Activated T-cell treated with anti-CD3 and anti-CD28 coated beads, Interleukin-2, amount 50 U/mL, for 1 hour (primary cell): ENCODE measurements at places on chromosomes 11 and 22.

- DNase-seq: no peak
These were observed 119.1 kb upstream of the CHORDC1 start for GRCh38 chr11:90341986-90342385.

GRCh38 chr11:10930224-10930971, 72.5 kb upstream of the ZBED5 start:
- DNase-seq: no peak

DNA sequence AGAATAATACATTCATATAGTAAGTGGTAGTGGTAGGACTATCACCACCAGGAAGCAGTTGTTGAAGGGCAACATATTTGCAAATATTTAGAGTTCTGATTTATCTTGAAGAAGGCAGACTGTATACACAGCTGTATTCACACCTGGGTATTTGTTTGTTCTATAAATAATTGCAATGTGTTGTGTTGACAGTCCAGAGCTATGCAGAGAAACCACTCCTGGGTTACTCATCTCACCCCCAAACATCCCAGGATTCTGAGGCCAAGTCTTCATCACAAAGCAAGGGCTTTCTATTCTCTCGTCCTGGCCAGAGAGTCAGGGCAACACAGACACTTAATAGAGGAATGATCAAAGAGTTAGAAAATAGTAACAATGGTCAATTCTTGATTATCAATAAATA, 102.1 kb upstream of the FAT3 start:
- no peak for DNase-seq

GRCh38 chr22:17281026-17281425, 61.8 kb upstream of the ADA2 start:
- DNase-seq: no peak

GRCh38 chr22:39239561-39240423, 5.0 kb downstream of the PDGFB start:
- peak; percentile 40 for DNase-seq

DNA sequence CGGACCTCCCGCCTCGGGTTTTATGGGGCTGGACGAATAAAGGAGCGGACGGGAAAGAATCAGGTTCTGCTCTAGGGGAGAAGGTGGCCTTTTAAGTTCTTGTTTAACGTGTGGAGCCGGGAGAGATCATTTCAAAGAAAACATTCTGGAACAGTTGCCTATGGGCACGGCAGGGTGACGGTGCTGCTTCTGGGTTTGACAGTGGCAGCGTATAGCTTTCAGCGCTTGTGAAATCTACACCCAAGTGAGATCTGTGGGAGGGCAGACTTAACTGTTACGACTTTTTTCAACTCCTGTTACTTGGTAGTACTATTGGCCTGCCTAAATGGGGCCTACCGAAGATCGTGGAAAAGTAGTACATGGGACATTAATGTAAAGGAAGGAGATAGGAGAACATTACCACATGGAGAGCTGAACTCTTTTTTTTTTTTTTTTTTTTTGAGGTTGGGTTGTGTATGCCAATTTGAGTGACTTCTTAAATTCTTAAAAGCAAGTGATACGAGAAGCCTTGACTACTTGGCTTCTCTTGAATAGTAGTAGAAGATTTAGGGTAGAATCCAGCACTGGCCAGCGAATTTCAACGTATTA, 743 bp downstream of the USP47 start:
- no peak for DNase-seq

- DNase-seq: no peak
These were observed 7.1 kb downstream of the SNU13 start for GRCh38 chr22:41681616-41682015.

GRCh38 chr22:38762551-38762983, 6.8 kb upstream of the SUN2 start:
- DNase-seq: no peak

DNA sequence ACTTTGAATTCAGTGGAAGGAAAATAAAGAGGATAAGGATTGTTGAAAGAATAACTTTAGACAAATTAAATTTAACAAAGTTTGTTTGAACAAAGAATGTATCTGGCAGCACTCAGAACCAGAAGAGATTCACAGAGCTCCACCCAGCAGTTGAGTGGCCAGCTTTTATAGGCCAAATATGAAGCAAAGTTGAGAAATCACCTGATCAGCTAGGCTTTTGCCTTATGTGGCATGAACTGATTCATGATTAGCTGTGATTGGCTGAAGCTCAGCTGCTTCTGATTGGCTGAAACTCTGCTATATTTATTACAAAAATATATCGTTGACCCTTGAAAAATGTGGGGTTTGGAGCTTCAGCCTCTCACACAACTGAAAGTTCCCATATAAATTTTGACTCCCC, 62.6 kb downstream of the PIWIL4 start:
- DNase-seq: no peak

DNA sequence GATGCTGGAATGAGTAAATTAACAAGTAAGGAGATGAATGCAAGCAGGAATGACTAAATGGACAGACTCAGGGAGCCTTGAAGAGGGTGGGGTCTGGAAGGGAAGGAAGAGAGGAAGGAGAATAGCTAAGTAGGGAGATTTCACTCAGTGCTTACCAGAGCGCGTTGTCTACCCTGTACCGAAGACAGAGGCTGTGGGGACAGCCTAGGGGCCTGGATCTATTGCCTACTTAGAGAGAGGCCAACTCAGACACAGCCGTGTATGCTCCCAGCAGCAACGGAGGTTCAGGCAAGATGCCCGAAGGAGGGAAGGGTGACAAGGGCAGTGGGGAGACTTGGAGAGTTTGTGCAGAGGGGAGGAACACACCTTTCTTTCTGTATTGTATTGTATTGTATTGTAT, at the start of gene FOLR2:
FOLR2 (plus strand) TSS at position 157 of the 400 bp plus-strand sequence. CDS start 1,791 bp downstream, outside the sequence.
- DNase-seq: no peak

GRCh38 chr22:25161916-25162530, 37.6 kb upstream of the CRYBB3 start:
- no peak for DNase-seq

DNA sequence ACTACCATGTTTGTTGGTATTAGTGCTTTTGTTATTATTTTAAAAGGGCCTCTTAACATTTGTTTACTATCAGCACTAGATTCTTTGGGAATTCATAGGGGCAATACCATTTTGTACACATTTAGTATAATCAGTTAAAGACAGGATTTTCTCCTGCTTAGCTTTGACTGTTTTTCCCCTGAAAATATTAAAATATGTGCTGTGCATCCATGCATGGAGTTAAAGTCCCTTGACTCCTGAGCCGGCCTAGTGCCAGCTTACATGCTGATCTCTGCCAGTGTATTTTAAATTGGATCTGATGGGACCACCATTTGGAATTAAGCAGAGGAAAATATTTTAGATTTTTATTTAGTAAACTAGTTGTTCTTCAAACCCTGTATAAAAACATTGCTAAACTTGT, 161.4 kb downstream of the METTL15 start:
- DNase-seq: no peak

DNA sequence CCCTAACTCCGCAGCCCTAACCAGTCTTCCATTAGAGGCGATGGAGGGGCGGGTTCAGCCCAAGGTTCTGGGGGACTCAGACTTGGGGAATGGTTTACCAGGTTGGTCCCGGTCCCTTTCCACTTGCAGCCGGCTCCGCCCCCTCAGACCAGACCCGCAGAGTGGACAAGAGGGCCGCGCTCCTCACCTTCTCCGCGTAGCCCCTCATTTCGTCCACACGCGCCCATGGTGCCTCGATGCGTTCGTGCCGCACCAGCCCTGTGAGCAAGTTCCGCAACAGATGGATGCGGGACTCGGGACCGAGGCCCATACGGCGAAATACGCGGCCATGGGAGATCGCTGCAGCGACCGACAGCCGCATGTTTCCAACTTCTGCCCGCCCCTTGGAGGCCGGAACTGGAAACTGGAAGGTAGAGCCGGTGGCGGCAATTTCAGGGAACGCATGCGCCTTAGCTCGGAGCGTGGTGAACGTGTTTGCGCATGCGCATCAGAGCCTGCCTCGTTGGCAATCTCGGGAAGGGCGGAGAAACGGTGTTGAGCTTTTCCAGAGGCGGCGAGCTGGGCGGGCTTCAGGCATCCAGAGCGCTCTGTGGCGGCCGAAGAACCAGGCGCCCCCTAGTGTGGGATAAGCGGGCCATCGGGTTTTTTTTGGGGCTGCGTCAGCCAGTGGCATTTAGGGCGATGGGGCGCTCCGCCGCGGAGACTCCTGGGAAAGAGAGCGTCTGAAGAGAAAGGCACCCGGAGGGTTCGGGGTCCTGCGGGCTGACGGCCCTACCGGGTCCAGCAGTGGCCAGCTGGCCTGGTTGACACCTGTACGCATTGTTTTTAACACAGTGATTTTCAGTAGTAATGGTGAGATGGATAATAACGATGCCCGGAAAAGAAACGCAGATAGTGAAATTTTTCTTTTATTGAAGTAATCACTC, at the start of gene MRPL17:
MRPL17 (minus strand) TSS at position 405 of the 926 bp plus-strand sequence; CDS start at position 361, 44 bp downstream.
- peak; percentile 97 for DNase-seq

- DNase-seq: no peak
These were observed 1021.2 kb downstream of the TBC1D22A start for GRCh38 chr22:47783433-47784366.

DNA sequence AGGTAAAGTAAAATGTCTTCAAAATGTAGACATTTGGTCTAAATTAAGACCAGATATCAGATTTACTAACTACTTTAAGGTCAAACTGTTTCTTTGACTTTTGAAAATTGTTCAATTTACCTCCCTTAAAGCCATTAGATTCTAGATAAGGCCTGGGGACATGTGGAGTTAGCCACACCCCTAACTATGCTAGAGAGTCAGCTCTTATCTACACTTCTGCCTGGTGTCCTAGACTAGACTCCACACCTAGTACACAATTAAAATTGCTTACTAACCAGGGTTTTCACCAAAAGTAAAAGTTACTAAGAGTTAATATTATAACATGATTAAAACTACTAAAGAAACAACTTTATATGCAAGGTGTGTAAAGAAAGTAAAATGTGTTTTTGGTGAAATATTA, 43.6 kb upstream of the DBX1 start:
- DNase-seq: no peak

- no peak for DNase-seq
These were observed 6.8 kb upstream of the GGA1 start for GRCh38 chr22:37601540-37602442.

GRCh38 chr11:134417871-134418840, 6.1 kb upstream of the B3GAT1 start:
- no peak for DNase-seq

- no peak for DNase-seq
These were observed 19.8 kb upstream of the SLC29A2 start for GRCh38 chr11:66391322-66391721.

GRCh38 chr11:44936951-44937543, 13.6 kb downstream of the TP53I11 start:
- DNase-seq: no peak

DNA sequence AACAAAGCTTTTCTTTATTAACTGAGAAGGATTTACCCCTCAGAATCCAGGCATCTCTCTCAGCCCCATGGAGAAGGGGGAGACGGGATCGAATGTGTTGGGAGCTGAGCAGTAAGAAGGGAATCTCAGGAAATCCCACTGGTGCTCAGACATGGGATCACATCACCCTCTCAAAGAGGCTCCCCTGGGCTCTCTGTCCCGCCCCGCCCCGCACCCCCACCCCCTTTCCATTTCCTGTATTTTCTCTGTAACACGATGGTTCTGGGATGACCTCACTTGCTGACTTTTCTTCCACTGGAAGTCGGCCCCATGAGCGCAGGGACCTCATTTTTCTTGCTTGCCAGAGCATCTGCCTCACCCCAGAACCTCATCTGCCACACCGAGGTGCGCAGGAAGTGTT, 100.0 kb downstream of the RPS6KA4 start:
- DNase-seq: no peak

GRCh38 chr11:70402685-70403084, 4.4 kb downstream of the CTTN start:
- no peak for DNase-seq

GRCh38 chr11:60158636-60159035, 24.2 kb downstream of the MS4A6A start:
- no peak for DNase-seq

- no peak for DNase-seq
These were observed 11.4 kb downstream of the POU2AF1 start for GRCh38 chr11:111367411-111368284.

DNA sequence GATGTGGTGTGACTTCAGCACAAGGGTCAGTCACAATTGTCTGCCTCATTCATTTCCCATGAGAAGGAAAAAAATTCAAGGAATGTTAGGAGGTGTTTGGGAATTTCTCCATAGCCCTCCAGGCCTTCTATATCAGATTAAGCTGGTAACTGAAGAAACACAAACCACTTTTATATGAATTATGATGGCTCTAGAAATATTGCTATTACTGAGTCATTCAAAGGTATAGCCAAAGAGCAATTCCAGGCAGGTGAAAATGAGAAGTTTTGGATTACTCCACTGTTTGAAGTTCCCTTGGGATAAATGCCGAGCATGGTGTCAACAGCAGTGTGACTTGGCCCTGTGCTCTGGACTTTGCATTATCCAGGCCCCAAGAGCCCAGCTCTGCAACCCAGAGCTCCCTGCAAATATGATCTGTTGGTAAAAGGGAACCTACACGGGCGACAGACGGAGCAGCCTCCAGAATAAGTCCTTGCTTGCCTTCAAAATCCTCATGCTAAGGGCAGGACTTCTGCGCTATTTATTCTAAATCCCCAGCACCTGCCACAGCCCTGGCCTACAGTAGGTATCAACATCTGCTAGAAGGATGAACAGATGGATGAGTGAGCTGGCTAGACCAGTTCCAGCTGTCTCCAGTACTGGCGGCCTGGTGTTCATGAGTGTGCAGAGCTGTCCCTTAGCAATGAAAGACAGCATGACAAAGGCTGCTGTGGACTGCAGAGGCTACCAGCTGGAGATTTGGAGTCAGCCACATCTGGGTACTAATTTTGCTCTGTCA, 67.5 kb upstream of the ZBED5 start:
- DNase-seq: no peak

GRCh38 chr11:118715245-118715831, 35.9 kb upstream of the TREH start:
- no peak for DNase-seq

DNA sequence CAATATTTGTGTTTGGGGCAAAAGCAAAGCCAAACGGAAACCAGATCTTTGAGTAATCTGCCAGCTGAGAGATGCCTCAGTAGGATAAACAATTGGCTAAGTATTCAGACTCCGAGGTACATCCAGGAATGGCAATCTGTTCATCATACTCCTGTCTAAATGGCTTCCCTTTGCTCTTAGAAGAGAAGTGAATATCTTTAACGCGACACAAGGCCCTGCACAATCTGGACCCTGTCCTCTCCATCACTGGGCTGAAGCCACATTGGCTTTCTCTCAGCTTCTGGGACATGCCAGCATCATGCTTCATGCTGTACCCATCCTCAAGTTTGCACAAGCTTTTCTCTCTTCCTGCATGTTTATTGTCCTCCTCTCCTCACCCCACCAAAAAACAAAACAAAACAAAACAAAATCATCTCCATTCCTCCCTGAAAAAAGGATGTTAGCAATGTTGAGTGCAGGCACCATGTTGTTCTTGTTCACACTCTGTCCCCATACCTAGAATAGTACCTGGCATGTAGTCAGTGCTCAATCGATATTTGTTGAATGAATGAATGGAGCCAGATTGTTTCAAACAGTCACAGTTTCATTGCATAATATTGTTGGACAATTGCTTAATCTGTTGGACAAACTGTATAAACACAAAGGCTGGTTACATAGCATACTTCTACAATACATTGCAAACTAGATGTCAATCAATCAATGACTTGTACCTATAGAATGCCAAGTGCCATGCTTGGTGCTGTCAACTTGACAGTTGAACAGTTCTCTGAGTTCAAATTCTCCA, 38.2 kb upstream of the SESN3 start:
- no peak for DNase-seq
